Motor neuron (in vitro differentiated cells): ENCODE measurements at places on chromosomes 12 and 14.

DNA sequence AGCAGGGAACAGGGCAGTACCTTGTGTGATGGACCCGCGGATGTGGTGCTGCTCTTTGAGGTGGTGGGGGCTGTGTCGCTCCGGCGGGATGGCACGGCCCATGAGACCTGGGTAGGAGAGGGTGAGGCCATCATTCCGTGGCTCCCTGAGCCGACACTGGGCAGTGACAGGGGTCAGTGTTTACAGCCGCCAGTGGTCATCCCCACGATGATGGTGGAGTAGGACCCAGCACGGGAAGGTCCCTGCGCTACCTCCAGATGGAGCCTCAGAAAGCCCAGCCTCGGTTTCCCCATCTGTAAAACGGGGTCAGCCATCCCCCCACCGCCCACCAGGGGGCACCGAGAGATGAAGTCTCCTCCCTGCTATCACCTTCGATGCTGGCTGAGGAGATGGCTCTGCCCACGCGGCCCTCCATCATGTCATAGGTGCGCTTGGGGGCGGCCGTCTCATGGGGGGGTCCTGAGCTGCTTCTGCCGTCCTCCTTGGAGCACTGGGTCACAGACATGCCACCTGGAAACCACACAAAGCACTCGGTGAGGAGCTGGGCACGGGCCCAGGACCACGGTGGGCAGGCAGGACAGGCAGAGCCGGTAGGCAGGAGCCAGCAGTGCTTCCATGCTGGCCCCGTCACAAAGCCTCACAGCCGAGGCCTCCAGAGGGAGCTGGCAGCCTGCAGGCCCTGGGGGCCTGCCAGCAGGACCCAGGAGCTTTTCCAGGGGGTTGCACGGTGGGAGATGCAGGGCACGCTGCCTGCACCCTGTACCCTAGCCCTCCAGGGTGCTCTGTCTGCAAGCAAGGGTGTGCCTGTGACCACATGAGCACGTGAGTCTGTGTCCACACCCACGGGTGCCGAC is 53.1 kb downstream of the RFLNA start:
- ATAC-seq: no peak

DNA sequence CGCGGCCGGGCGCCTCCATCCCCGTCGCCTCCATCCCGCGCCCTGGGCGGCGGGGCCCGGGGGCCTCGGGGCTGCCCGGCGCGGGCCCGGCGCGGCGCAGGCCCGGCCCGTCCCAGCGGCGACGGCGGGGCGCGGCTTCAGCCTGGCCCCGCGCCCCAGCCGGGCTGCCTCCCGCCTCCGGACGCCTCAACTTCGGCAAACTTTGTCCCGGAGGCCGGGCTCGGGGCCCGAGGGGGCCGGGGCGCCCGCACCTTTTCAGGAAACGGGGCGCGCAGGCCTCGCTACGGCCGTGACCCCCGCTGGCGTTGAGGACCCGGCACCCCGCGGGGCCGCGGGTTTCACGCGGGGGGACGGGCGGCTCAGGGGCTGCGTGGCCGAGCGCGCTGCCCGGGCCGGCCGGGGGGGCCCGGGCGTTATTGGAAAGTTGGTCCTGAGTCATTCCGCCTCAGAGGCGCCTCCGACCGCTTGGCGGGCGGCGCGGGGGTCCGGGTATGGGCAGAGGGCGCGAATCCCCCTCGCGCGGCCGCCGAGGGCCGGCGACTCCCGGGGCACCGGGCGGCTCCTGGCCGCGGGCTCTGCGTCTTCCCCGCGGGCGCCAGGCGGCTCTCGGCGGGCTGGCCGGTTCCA is 575 bp downstream of the TRAF3 start:
- ATAC-seq: peak; percentile 18

GRCh38 chr12:17062267-17063036 is 456.5 kb upstream of the LMO3 start:
- no peak for ATAC-seq

DNA sequence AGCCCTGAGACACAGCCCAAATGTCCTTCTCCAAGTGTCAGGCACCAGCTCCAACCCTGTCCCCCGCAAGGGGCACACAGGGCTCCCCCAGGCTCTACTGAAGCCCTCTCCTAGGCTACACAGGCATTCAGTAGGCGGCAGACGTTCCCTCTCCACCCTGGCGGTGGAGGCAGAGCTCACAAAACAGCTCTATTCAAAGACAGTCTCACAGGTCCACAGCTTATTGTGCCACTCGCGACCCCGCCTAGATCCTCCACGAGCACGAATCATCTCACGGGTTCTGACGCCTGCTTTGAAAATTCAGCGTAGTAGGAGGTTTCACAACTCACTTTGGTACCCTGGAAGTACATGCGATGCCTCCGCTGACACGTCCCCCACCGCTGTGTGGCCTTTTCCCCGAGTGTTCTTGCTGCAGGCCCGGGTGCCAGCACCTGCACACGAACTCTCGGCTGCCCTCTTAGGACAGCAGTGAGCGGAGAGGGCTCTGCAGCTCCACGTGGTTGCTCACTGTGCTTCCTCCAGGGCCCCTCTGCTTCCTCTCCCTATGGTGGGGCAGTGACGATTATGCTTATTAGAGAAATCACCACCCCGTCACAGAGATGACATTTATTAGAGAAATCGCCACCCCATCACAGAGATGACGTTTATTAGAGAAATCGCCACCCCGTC is 78.5 kb downstream of the ADGRD1 start:
- ATAC-seq: no peak

DNA sequence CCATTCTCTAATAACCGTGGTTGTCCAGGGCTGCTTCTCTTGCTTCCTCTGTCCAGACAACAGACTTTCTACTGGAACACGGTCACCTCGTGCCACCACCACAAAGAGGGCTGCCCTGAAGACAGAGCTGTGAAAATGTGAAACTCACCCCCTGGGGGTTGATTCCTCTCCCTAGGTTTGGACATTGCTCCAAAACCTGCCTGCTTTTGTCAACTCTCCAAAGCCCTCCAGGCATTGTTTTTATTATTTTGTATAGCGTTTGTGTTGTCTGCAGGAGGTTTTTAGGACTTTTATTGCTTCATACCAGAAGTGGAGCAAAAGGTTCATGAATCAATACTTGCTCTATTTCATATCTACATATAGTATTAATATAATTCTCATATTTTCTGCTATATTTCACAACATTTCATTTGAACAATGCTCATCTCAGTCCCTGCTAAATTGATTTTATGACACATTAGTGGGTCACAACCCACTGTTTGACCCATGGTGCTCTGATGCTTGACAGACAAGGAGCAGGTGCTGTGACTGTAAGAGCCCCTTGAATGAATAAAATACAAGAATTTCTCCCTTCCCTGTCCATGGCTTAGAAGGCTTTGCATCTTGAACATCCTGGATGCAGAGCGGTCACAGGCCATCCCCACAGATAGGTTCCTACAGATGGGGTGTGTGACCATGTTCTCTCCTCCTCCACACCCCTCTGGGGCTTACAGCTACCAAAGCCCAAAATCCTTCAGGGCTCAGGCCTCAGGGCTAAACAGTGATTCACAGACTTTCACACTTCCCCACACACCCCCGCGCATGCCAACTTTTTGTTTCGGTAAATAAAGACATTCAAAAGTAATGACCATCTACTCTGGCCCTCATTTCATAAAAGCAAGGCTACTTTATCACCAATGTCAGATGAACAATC is 20.6 kb upstream of the EML1 start:
- no peak for ATAC-seq

DNA sequence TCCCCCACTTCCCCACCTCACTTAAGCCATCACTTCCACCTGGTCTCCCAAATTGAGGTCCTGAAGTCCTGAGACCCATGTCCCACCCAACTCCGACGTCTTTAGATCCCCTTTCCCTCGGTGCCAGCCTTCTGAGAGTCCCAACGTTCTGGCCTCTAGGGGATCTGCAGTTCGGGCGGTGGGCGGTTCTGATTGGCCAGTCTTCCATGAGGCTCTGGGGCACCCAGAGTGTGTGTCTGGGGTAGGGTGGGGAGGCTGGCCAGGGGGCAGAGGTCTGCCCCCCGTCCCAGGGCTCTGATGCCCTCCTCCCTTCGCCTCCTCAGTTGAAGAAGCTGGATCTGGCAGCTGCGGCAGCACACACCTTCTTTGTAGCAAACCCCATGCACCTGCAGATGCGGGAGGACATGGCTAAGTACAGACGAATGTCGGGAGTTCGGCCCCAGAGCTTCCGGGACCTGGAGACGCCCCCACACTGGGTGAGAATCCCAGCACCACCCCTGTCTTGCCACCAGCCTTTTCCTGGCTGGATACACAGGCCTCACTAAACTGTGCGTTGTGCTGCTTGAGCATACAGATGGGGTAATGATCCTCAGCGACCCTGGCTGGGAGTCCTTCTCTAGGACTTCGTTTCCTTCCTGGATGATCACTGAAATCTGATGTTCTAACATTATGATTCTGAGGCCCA is 1.5 kb downstream of the P3H3 start:
- peak; percentile 19 for ATAC-seq

GRCh38 chr12:131128556-131128955 is 174.8 kb downstream of the ADGRD1 start:
- no peak for ATAC-seq

- no peak for ATAC-seq
These were observed 89.7 kb downstream of the PIWIL1 start for GRCh38 chr12:130427381-130427887.

DNA sequence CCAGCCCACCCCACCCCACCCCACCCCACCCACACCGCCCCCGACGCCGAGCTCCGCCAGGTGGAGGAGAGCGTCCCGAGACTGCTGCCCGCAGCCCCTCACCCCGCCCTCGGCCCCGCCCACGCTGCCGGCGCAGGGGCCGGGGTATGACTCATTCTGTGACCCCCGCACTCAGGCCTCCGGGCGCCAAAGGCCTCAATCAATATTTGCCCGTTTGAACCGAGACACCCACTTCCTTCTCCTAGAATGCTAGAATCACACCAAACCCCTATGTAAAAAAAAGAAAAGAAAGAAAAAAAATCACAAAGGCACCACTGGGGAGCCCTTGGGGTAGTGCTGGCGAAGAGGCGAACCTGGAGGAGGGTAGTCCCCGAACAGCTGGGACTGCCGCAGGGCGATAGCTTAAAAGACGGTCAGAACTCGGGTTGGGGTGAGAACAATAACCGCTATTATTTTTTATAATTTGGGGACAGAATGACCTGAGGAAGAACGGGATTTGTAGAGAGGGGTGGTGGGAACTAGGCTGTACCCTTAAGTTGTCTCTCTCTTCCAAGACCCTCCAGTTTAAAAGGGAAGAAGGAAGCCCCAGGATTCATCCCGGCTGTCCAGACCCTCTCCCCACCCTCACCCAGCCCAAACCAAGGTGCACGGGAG is 894 bp downstream of the KRT8 start:
- peak; percentile 52 for ATAC-seq

DNA sequence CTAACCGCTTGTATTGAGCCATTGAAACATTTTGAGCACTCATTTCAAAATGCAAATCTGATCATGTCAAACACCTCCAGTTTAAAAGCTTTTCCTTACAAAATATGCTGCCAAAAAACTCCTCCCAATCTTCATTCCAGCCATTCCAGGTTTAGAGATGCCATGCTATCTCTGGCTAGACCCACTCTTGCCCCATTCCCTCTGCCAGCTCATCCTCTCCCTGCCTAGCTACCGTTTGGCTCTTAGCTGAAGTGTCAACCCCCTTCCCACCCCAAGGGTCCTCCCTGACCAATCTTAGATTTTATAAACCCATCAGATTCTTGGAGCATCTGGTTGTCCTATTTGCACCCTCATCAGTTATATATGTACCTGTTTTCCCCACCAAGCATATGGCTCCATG is 75.0 kb downstream of the SCAF11 start:
- ATAC-seq: no peak

- no peak for ATAC-seq
These were observed 92.2 kb upstream of the ATF7IP start for GRCh38 chr12:14272956-14273912.

DNA sequence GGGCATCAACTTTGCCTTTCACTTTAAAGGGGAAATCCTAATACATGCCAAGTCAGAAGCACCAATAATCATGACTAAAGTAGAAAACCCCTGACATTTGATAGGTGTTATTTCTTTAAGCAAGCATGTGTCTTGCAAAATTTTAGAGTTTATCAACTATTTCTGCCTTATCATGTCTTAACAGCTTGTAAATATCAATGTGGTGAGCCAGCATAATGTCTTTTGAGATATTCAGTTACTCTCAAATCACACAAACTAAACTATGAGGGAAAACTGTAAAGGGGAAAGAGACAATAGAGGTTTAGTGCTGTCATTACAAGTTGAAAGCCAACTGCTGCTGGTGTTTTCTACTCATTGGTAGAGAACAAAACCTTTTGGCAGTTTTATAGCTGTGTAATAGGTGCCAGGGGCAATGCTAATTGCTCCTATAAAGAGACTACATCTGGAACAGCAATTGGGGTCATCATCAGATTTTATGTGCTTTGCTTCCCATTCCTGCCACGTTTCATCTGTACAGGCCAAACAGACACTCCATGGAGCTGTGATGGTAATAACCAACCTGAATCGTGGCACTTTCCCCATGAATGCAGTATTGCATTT is 1027.4 kb downstream of the FSCB start:
- ATAC-seq: no peak

DNA sequence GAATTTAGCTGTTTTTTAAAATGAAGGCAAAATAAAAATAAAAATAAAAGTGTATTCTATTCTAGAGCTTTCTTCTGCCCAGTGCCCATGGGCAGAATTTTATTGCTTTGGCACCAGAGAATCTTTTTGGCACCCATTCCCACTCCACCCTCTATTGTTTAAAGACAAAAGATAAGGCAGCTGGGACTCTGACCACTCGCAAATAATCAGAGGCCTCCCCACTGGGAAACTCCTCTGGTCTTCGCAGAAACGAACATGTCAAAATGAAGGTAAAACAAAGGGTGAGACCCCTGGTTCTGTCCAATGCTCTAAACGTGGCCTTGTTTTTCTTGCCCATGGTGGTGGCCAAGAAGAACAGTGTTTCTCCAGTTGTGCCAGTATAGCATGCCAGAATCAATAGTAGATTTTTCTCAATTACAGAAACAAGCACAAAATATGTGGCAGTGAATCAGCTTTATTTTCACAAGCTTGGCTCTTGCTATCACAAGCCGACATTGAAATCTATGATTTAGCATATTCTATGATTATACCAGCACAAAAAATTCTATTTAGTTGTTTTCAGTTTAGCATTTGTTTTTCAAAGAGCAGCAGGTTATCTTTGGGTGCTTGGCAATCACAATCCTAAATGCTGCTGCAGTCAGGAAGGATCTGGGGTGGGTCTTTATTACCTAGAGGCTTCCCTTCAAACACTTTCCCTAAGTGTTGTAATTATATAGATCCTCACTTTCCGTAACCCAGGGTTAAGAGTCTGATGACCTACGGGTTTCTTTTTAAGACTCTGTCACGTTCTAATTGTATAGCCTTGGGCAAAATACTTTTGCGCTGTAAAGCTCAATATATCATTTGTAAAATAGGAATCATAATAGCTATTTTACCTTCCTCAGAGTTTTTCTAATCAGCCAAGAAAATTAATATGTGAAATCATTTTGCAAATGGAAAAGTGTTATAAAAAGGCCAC is 50.5 kb downstream of the KITLG start:
- no peak for ATAC-seq

GRCh38 chr12:46470036-46470627 is 97.6 kb upstream of the SLC38A2 start:
- no peak for ATAC-seq

- no peak for ATAC-seq
These were observed 32.2 kb downstream of the RAN start for GRCh38 chr12:130904064-130904463.
